ENCODE measurements at places on chromosomes 5 and 9.

GRCh38 chr9:134360180-134360759, 34.0 kb downstream of the RXRA start:
- no peak for DNase-seq

GRCh38 chr5:42965934-42966333, 74.2 kb downstream of the ANXA2R start:
- no peak for DNase-seq

DNA sequence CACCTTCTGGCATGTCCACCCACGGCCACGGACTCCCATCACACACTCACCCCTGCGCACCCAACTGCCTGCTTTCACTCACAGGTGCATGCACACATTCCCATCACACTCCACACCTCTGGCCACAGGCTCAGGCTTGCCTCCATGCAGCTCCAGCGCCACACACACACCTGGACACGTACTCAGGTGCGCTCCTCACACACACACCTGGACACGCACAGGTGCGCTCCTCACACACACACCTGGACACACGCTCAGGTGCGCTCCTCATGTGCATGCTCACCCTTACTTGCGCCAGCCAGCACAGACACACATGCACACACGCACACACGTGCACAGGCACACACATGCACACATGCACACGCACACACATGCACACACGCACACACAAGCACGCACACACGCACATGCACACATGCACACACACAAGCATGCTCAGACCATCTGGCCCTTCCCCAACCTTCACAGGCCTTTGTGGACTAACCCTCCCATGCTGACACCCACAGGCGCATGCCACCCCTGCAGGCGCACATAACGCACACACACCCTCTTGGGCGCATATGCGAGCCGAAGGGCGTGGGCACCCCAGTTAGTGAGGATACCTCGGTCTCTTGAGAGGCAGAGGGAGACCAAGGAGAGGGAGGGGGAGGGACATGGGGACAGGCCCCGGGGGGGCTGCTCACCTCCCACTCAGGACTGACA, 8.3 kb downstream of the GRIN1 start:
- DNase-seq = no peak

GRCh38 chr9:124973807-124974206, 32.9 kb upstream of the GOLGA1 start:
- DNase-seq = no peak

DNA sequence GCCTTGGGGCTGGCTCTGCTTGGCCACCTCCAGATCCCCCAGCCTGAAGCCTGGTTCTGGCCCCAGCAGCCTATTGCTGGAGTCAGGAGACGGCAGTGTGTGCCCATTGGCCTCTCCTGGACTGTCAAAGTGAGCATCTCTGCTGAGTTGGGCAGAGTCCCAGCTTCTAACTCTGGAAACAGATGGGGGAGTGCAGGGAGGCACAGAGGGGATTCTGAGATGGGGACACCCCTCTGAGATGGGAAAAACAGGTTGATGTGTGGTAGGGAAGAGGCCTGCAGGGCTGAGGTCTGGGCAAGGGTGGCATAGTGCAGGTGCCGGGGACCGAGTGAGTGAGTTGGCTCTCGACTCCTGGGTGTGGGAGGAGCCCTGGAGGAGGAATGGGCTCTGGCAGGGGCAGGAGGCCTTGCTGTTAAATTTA, 27.5 kb downstream of the PHF2 start:
- no peak for DNase-seq
